CD4-positive, alpha-beta T cell treated with Interleukin-4 for 1 hour (primary cell): ENCODE measurements at places on chromosomes 16 and 17.

DNA sequence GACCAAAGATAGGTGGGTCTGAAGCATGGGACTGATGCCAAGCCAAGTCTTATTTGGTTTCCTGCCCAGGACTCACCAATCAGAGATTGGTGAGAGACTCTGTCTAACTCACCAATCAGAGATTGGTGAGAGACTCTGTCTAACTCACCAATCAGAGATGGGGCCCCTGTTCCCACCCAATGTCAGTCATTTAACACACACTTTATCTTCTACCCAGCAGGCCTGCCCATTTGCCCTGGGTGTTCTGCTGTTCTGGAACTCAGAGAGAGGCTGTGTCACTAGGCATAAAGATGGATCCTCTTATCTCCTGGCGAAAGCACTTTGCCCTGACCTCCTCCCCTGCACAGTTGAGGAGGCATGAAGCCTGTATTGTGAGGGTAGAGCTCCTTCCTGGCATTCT lies 5.4 kb upstream of the RHOT1 start:
- DNase-seq = no peak

DNA sequence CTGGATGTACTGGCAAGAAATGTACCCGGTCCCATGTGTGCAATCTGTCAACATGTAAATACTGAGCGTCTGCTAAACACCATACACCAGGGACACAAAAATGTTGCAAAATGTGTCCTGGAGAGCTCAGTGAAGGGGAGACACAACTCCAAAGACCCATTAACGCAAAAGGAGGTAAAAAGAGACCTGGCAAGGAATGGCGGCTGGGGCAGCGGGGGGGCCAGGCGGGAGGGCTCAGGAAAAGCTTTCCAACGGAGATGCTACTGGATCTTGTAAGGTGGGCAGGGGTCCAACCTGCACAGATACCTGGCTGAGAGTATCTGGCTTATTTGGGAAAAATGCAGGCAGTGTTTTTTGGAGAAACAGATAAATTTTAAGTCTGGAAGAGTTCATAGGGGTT lies 40.7 kb downstream of the ADCY9 start:
- DNase-seq = no peak

- DNase-seq = no peak
Measured at GRCh38 chr17:50598487-50598886, 36.2 kb upstream of the ABCC3 start.

DNA sequence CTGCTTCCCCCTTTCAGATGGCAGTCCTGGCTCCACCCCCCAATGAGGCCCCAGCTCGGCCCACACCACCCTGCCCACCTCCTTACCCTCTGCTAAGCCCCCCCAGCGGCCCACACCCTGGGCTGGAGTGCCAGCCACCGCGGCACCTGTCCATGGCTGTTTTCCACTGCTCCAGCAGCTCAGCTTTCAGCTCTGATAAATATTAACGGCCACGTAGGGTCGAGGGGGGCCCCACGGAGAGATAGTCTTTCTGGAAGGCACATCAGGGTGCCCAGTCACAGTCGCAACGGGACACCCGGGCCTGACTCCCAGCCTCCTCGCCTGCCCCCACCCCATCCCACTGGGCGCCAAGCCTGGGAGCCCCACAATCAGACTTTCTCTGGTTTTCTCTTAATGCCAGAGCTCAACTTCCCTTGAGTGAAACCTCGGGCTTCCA lies 46.5 kb upstream of the CIBAR2 start:
- no peak for DNase-seq

GRCh38 chr17:76888661-76889060 lies 20.5 kb downstream of the MGAT5B start:
- no peak for DNase-seq

- DNase-seq = no peak
Measured at GRCh38 chr16:27330542-27330941, 16.8 kb downstream of the IL4R start.

DNA sequence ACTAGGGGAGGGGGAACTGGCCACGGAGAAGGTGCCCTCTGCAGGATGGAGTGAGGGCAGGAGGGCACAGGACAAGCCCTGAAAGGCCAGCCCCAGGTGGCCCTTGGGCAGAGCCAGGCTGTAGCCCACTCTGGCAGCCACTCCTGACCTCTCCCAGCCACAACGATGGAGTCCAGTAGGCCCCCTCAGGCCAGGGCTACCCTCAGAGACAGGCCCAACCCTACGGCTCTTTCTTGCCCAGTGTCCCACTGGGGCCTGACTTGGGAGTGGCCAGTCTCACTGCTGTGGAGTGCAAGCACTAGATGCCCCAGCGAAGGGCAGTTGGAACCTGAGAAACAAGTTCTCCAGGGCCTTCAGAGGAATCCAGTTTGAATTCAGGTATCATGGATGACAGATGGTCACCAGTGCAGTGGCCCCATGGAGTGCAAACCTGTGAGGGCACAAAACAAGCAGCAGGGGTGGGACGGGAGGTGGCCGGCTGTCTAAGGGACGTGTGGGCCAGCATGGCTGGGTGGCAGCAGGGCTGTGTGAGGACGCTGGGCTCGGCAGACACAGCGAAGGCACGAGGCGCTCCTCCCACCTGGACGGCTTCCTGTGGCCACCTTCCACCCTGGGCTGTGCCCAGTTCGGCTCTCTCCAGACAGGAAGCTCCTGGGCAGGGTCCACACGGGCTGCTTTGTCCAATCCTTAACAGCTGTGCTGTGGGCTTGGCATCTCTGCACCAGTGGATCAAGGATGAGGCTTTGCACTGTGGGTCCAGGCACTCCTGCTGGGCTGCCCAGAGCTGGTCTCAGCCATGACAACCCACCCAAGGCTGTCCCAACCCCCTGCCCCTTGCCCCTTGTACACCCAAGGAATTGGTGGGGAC lies 72.1 kb downstream of the AMFR start:
- peak; percentile 7 for DNase-seq
